ENCODE measurements at places on chromosomes 3 and 15.

GRCh38 chr3:157868946-157869345, 237.3 kb downstream of the SHOX2 start:
- DNase-seq = no peak

DNA sequence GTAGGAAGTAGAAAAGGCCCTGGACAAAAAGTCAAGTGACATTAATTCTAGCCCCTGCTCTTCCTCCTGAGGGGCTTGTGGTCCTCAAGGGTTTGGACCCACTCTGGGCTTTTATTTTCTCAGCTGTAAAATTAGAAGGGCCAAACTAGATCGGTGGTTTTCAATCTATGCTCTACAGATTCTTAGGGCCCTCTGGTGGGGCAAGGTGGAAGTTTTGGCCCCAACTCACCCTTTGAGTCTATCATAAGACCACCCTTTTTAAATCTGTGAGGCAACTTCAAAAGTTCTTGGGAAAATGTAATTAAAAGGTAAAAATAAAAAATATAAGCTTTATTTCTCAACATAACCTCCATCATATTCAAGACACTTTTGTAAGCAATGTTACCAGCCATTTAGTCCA, 25.6 kb upstream of the CFAP161 start:
- no peak for DNase-seq

DNA sequence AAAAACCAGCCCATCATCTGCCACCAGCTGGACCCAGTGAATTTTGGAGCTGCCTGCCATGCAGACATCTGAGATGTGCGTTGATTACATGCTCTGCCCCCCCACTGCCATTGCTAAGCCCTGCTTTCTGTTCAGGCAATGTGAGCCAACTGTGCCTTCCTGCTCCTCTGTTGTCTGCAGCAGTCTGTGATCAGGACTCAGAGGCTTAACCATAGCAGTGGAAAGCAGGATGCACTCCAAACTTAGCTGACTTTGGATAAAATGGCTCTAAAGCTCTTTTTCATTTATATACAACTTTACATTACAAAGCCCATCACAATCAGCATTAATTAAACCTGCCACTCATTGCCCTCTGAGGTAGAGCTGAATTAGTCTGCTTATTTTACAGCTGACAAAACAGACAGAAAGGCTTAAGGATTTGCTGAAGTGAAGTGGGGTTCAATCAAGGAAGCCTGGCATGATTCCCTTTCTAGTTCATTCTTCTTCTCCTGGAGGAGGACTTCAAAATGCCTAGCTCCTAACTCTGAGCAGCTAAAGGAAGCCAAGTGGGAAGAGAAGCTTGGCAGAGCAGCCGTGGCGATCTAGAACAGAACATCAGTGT, 15.7 kb upstream of the RPS27L start:
- no peak for DNase-seq

- DNase-seq = no peak
Measured at GRCh38 chr3:162729686-162730085, 1233.1 kb downstream of the OTOL1 start.

DNA sequence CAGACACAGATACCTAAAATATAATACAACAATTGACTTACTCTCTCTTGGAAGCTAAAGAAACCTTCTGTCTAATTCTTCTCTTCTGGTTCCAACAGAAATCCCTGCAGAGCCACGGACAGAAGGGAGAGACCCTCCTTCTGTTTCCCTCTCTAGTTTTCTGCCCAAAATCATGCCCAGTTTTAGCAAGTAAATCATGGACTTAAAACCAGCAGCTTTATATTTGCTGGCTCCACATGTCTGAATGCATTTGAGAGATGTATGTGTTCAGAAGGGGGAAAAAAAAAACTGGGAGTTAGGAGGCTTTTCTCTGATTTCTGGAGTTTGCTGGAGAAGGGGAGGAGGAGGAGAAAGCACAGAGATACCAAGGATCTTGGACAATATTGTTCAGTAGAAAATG, 147.1 kb downstream of the LSAMP start:
- DNase-seq = no peak

DNA sequence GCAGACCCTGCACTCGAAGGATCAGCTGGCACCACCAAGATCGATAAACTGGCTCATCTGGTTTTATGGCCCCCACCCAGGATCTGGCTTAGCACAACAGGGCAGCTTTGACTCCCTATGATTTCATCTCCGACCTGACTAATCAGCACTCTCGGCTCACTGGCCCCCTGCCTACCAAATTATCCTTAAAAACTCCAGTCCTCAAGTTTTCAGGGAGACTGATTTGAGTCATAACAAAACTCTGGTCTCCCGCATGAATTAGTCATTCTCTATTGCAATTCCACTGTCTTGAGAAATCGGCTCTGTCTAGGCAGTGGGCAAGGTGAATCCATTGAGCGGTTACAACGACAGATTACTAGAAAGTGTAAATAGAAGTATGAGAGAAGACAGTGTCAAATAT, 521.9 kb upstream of the RGMA start:
- no peak for DNase-seq
